Endodermal cell (in vitro differentiated cells): ENCODE measurements at places on chromosomes 13 and 19.
A peak's percentile ranks its signal among the peaks of the same experiment; 100 is the strongest.

GRCh38 chr13:42547612-42548011 lies 26.3 kb upstream of the TNFSF11 start:
- DNase-seq = no peak

- DNase-seq = peak; percentile 73
Observed at GRCh38 chr13:61286148-61286745, 129.4 kb downstream of the PCDH20 start.

- no peak for DNase-seq
Observed at GRCh38 chr19:2315121-2315817, 7.3 kb upstream of the LINGO3 start.

- DNase-seq = peak; percentile 72
Observed at GRCh38 chr13:21338156-21338555, 120.9 kb downstream of the ZDHHC20 start.

DNA sequence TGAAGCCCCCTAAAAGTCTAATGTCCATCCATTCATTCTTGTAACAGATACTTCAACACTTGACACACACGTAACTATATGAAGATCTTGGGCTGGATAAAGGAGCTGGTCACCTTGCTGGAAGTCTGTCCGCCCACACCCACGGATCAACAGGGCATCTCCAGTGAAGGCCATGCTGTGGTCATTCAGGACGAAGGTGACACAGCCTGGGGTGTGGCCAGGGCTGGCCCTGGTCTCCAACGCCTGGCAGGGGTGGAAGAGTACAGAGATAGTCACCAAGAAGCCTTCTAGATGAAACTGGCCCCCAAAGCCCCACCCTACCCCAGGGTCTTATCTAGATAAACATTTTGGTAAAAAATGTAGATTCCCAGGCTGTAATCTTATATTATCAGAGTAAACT lies 6.8 kb upstream of the PHLDB3 start:
- DNase-seq = no peak

GRCh38 chr13:93750676-93751075 lies 524.1 kb downstream of the GPC6 start:
- no peak for DNase-seq

- no peak for DNase-seq
Observed at GRCh38 chr13:97284558-97284957, 62.4 kb downstream of the MBNL2 start.

- no peak for DNase-seq
Observed at GRCh38 chr19:2629491-2630351, 72.8 kb downstream of the GNG7 start.

DNA sequence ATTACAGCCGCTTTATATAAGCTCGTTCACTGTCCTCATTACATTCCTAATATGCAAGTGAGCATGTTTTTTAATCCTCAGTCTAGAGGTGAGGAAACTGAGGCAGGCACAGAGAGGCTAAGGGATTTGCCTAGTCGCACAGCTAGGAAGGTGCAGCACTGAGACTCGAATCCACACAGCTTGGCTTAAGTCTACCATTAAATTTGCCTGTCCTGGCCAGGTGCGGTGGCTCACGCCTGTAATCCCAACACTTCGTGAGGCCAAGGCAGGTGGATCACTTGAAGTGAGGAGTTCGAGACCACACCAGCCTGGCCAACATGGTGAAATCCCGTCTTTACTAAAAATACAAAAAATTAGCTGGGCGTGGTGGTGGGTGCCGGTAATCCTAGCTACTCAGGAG lies 8.0 kb downstream of the RPS16 start:
- DNase-seq = no peak

GRCh38 chr19:40025938-40026596 lies 29.2 kb downstream of the ZNF546 start:
- DNase-seq = no peak

- no peak for DNase-seq
Observed at GRCh38 chr19:18392417-18392816, 5.0 kb downstream of the LRRC25 start.

- DNase-seq = no peak
Observed at GRCh38 chr13:82654143-82654542, 1228.1 kb downstream of the SLITRK1 start.

DNA sequence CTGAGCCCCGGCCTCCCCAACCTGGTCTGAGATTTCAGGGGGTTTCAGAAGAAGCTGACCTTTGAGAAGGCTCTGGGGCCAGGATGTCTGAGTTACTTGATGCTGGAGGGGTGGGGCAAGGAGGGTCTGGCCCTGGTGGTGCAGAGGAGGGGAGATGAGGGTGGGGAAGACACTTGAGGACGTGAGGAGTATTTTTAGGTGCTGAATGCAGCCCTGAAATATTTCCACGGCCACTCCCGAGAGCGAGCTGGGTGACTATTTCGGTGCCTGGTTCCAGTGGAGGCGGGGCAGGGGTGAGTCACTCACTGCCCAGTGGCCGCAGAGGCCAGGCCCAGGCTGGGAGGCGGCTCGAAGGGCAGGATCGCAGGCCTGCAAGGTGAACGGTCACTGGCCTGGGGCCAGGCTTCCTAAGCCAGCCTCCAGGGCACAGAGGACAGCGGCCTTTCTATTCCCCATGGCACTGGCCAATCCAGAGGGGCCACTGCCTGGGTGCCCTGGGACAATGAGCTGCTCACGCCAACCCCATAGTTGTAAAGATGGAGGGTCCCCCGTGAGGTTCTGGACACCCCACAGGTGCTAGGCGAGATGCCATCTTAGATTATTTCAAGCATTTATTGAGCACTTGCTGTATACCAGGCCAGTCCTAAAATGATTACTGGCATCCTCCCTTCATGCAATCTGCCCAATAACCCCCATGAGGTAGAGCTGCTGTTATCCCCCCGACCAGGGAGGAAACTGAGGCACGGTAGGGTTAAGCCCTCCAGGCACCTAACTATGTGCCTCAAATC lies 19.7 kb upstream of the JUND start:
- peak; percentile 54 for DNase-seq

GRCh38 chr13:22931576-22931975 lies 249.2 kb upstream of the SGCG start:
- no peak for DNase-seq

- peak; percentile 73 for DNase-seq
Observed at GRCh38 chr13:97631158-97631557, 197.2 kb downstream of the RAP2A start.

DNA sequence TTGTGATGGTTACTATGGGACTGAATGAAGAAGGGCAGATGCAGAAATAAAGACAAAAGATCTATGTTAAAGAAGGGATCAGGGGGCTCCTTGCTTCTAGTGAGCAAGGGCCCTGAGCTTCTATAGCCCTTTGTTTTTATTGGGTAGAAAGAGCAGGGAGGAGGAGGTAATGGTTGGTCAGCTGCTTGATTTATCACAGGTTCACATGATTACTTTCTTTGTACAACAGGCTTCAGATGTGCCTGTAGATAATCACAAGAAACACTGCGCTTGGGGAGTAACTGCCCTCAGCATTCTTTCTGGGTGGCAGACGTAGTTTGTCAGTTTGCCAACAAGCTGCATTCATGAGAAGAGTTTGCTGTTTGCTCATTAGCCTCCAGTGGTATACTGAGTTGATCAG lies 4.8 kb upstream of the ZNF439 start:
- DNase-seq = no peak
